NCI-H2081 treated with DMSO at 0.1 percent for 48 hours (cell line): ENCODE measurements at places on chromosomes 13 and 19.

DNA sequence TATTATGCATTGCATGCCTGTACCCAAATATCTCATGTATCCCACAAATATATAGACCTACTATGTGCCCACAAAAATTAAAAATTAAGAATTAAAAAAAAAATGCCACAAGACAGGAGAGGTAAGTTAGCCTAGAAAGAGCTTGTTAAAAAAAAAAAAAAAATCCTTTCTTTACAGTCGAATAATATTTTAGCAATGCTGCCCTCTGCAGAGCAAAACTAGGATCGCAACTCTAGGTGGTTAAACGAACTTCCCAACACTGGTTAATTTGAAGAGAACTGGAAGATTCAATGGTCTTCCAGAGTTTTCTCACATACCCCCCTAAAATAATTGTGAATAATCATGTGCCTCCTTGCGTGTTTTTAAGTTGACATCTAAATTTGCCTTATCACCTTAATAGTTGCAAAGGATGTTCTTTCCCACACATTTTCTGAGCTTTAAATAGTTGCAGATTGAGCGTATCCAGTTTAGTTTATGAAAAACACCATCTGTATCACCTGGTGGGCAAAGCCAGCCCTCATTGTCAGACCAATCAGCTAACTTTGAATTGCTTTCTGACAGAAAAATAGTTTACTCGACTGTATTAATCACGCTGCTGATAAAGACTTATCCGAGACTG lies 47.4 kb upstream of the RCBTB2 start:
- DNase-seq = no peak

- no peak for DNase-seq
These were observed 31.3 kb upstream of the FOXO1 start for GRCh38 chr13:40697711-40698110.

- DNase-seq = no peak
These were observed 12.2 kb downstream of the XAB2 start for GRCh38 chr19:7617172-7617571.

GRCh38 chr13:82501834-82502233 lies 1380.4 kb downstream of the SLITRK1 start:
- no peak for DNase-seq

DNA sequence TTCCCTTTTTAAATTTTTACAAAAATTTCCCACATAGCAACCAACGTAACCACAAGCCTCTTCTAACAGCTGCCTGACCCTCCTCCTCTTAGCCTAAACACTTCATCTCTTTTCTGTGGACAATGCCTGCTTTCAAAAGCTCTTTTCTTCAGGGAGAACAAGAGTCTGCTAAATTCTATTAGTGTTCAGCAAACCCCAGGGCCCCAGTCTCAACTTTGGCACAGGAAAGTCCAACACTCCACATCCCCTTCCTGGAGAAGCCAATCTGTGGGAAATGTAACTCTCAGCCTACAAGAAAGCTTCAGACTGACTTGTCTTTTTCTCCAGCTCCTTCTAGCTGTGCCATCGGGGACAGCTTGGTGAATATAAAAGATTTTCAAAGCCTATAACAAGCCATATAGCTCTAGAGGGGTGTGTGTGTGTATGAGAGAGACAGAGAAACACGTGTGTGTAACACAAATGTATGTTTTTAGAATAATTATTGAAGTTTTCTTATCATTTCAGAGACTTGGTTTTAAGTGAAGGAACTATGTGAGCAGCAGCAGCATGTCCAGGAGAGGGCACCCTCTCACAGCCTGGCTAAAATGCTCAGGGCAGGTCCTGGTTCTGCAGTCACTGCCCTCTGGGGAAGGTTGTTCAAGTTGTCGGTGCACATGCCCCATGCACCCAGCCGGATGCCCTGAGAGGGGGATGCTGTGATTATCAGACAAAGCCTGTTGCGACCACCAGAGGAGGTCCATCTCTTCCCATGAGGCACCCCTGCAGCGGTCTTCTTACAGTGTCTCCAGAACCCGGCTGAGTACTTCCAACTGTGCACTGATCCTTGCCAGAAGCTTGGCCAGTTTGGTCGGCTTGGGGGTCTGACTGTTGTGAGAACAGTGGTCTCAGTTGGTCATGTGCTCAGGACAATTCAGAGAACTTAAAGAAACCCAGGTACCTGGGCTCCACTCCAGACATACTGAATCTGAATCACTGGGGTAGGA lies 34.4 kb downstream of the CCDC70 start:
- DNase-seq = no peak

DNA sequence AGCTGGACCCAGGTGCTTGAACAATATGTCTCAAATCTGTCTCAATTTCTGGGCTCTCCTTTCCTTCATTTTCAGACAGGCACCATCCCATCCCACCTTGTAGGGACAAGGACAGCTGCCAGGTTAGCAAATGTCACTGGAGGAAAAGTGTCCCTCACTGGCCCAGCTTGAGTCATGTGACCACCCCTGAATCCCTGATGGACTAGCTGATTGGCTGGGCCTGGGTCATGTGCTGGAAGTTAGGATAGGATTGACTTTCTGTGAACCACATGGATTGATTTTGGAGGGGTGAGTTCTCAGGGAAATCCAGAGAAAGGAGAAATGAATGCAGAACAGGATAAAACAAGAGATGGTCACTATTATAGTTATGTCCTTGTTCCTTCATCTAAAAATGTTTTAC lies 28.2 kb upstream of the FXYD3 start:
- no peak for DNase-seq

- DNase-seq = peak; percentile 94
These were observed at the start of gene RPL28 for GRCh38 chr19:55385724-55386492. TSS of gene RPL28 (plus strand) at chr19:55385932. CDS start at chr19:55386358, 426 bp downstream.

- DNase-seq = no peak
These were observed 1328.2 kb downstream of the OLFM4 start for GRCh38 chr13:54356849-54357248.

GRCh38 chr13:80552851-80553440 lies 212.0 kb upstream of the SPRY2 start:
- DNase-seq = no peak

- no peak for DNase-seq
These were observed 294.5 kb upstream of the NBEA start for GRCh38 chr13:34647379-34648150.

GRCh38 chr13:23231241-23231640 lies 50.5 kb downstream of the SGCG start:
- DNase-seq = no peak

GRCh38 chr13:78238911-78239310 lies 320.3 kb upstream of the EDNRB start:
- DNase-seq = no peak

- no peak for DNase-seq
These were observed 1.2 kb downstream of the LONP1 start for GRCh38 chr19:5718579-5719273.

DNA sequence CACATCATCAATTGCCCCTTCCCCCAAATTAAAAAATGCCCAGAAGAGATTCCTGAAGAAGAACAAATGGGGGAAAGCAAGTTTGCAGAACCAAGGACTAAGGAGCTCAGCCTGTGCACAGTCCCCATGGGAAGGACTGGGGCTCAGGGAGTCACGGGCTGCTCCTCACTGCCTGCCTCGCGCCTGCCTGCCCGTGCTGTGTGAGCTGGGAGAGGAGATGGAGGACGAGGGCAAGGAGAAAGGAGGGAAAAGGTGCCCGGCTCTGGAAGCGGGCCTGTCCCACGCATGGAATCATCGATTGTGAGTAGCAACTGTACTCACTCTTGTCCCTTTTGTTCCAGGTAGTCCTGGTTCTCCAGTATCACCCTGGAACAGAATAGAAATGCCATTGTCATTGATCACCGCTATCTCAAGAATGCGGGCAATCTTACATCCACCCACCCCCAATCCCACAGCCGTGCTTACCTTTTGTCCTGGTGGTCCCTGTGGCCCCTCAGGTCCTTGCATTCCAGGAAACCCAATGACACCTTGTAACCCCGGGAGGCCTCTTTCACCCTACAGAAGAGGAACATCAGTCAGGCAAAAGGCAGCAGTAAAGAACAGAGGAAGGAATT lies 93.4 kb downstream of the COL4A1 start:
- DNase-seq = no peak

GRCh38 chr19:1725100-1726064 lies 27.9 kb upstream of the ONECUT3 start:
- DNase-seq = no peak

- no peak for DNase-seq
These were observed 11.7 kb downstream of the NDUFB7 start for GRCh38 chr19:14559916-14560775.

DNA sequence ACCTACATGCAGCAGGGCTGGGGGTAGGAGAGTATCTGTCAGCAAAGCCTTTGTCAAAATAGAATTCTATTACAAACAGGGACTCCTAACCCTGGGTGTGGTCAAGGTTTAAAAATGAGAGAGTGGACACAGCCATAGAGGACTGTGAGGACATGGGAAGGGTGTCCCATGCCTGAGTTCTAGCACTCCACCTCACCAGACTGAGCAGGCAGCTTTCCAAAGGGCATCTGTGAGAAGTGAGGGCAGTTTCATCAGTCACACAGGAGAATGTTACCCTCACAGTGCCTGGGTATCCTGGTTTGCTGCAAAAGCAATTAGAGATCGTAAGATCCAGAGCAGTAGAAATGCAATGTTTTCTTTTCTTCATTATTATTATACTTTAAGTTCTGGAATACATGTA lies 174.9 kb upstream of the UBL3 start:
- no peak for DNase-seq

GRCh38 chr13:88339271-88339741 lies 668.1 kb downstream of the SLITRK5 start:
- DNase-seq = no peak
